Endothelial cell of umbilical vein (primary cell): ENCODE measurements at places on chromosomes 1 and 21.

DNA sequence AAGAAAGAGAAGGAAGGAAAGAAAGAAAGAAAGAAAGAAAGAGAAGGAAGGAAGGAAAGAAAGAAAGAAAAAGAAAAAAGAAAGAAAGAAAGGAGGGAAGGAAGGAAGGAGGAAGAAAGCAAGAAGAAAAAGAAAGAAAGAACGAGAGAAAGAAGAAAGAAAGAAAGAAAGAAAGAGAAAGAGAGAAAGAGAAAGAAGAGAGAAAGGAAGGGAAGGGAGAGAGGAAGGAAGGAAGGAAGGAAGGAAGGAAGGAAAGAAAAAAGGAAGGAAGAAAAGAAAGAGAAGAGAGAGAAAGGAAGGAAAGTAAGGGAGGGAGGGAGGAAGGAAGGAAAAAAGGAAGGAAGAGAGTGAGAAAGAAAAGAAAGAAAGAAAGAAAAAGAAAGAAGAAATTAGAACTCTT, 95.4 kb upstream of the ZNF281 start:
- DNase-seq: no peak

DNA sequence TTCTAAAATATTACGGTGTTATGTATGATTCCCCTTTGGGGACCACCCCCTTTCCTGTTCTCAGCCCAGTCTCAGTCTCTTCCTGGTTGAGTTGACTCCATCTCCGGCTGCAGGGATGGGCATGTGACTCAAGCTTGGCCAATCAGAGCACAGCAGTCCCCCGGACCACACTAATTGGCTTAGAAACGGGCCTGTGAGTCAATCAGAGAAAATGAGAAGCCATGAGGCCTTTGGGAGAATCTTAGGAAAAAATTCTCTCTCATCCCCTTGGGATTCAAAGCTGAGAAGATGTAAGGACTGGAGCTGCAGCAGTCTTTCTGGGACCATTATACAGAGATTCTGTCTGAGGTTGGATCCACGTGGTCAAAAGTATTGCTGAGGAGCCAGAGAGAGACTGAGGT, 10.7 kb upstream of the FHAD1 start:
- DNase-seq: no peak

GRCh38 chr21:39353295-39353694, 4.4 kb upstream of the HMGN1 start:
- no peak for DNase-seq

DNA sequence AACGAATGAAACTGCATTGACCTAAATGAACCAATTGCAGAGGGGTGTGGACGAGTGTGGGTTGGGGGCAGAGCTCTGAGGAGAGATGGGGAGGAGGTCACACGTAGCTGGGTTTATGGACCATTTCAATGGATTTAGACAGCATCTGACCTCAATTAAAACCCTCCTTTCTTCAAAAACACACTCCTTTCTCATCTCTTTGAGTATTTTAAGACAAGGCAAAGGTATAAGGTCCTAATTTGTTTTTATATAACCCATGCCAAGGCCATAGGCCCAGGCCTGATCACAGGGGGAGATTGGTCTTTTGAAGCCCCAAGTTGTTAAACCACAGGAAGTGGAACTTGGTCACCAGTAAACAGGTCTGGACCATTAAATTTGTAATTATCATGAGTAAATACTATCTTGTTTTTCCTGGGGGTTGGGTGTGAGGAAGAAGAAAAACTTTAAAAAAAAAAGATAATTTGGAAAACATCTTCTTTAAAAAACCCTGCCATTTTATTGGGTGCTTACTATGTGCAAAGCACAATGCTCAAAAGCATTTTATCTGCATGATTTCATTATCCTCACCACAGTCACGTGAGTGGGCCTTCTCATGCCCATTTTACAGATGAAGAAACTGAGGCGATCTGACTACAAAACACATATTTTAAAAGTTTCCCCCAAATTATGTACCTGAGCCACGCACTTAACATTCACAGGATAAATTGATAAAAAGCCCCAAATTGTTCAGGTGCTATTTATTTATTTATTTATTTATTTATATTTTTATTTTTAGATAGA, 8.9 kb upstream of the INAVA start:
- no peak for DNase-seq

- no peak for DNase-seq
Measured at GRCh38 chr21:44711327-44712202, at the start of gene TSPEAR. Gene TSPEAR (minus strand): TSS chr21:44711572. CDS start chr21:44711514, 58 bp downstream.

DNA sequence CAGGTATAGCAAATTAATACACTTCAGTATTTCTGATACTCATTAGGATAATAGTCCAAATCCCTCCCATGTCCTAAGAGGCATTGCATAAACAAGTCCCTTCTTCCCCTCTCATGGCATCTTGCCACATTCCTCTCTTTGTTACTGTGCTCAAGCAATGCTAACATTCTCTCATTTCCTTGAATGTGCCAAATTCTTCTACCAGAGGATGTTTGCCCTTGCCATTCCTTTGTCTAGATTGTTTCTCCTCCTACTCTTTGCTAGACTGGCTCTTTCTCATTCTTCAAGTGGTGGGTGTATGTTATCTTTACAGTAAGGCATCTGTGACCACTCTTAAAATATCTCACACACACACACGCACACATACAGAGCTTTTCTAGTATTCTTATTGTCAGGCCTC, 621.0 kb upstream of the CXADR start:
- peak; percentile 88 for DNase-seq

DNA sequence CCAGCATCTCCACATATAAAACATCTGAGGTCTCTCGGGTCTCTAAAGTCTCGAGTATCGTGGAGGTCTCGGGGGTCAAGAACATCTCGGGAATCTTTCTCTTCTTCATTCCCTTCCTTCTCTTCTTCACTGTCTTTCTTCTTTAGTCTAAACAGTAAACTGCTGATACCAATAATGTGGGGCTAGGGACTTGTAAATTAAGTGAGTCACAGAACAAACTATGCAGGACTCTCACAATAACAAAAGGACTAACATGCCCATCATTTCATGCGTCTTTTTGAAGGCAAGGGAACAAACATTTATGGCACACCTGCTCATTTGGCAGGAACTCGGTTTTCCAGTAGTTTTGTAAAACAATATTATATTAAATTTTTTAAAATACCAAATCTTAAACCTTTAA, 32.4 kb downstream of the PRPF38A start:
- DNase-seq: no peak

DNA sequence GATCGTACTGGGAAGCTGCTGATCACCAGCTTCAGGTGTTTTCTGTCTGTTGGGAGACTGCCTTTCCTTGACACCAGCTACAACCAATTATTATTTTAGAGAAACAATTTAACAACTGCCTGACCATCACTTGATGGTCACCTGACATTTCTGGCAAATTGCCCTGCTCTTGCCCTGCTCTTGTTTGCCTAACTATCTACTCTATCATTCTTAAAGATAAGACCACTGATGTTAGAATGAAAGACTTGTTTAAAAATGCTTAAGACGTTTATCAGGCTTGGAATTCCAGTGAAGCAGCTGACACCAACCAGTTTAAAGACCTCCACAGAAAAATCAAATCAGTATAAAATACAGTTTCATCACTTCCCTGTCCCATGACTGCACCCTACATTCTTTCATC, 423.3 kb upstream of the CAMK1G start:
- no peak for DNase-seq

DNA sequence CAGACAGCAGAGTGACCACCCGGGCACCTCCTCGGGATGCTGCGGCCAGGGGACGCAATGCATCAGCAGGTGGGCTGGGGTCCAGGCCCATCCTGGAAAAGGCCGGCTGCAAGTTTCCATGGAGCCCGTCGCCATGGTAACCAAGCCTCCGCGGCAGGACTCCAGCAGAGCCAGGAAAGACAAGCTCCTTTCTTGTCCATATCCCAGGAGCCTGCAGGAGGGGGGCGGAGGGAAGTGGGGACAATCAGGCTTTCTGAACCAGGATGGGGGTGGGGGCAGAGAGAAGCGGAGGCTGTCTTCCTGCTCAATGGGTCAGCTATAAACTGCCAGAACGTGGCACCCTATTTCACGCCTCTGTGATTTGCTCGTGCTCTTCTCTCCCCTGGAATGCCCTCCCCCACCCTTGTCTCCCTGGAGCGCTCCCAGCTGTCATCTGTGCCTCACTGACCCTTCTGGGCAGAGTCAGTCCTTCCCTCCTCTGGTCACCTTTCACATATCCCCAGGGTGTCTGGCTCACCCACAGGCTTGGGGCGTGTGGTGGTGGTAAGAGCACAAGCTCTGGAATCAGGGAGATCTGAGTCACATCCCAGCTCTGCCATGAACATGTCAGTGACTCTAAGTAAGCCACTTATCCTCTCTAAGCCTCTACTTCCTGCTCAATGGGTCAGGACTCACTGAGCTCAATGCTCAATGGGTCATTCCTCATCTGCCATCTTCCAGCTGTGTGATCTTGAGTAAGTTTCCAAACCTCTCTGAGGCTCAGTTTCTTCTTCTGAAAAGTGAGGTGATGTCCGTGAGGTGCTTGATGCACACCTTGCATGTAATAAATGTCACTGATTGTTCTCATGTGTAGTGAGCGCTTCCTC, 58.9 kb upstream of the LAPTM5 start:
- DNase-seq: no peak

DNA sequence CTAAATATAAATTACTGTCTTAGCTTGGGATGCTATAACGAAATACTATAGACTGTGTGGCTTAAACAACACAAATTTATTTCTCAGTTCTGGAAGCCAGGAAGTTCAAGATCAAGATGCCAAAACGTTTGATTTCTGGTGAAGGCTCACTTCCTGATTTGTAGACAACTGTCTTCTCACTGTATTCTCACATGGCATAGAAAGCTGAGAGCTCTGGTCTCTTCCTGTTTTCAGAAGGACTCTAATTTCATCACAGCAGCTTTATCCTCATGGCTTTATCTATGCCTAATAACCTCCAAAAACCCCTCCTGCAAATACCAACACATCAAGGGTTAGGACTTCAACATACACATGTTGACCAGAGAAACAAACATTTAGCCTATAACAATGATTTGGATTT, 1795.5 kb downstream of the MRPL39 start:
- no peak for DNase-seq

- peak; percentile 47 for DNase-seq
Measured at GRCh38 chr1:39892601-39893595, 8.8 kb downstream of the MYCL start.

GRCh38 chr21:45333583-45334121, 46.0 kb upstream of the POFUT2 start:
- DNase-seq: no peak

- DNase-seq: no peak
Measured at GRCh38 chr1:21299780-21300395, 9.6 kb upstream of the ECE1 start.
